ENCODE measurements at places on chromosomes 4 and X. TPM values are rescaled to one million over a fixed set of nuclear protein-coding genes. Genes with fewer than 3 reads are reported as not detected.

DNA sequence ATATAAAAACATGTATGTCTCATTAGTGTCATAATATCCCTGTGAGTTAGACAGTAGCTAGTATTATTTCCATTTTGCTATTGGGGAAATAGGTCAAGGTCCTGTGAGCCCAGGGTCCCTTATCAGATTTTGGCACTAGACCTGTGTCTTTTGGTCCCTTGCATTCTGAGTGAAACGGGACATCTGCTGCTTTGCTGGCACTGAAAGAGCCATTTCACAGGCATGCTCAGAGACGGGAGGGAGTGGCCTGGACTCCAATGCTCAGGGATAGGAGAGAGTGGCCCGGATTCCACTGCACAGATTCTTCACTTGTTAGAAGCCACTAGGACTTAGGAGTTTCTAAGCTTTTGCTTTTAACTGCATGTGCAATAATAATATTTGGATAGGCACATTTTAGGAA, 177.2 kb downstream of the TSPAN5 start:
- no peak overlapping the region for H3K4me3 ChIP-seq
- no peaks in the 10 kb centered on the region for H3K27me3 ChIP-seq
- peaks cover 46% of the 10 kb centered on the region for H3K4me1 ChIP-seq
- H3K27ac ChIP-seq: peak overlapping the region; percentile 69
- peaks cover 10% of the 10 kb centered on the region for H3K36me3 ChIP-seq

- H3K36me3 ChIP-seq: no peaks in the 10 kb centered on the region
- no peak overlapping the region for H3K27ac ChIP-seq
- H3K4me1 ChIP-seq: peaks cover 25% of the 10 kb centered on the region
- H3K27me3 ChIP-seq: no peaks in the 10 kb centered on the region
These were observed 14.0 kb upstream of the ARHGAP10 start for GRCh38 chr4:147717878-147718277.

DNA sequence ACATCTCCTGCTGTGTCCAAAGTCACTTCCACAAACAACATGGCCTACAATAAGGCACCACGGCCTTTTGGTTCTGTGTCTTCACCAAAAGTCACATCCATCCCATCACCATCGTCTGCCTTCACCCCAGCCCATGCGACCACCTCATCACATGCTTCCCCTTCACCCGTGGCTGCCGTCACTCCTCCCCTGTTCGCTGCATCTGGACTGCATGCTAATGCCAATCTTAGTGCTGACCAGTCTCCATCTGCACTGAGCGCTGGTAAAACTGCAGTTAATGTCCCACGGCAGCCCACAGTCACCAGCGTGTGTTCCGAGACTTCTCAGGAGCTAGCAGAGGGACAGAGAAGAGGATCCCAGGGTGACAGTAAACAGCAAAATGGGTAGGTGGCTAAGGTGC, 123.9 kb downstream of the PDLIM5 start:
- H3K27me3 ChIP-seq: no peaks in the 10 kb centered on the region
- peaks cover 9% of the 10 kb centered on the region for H3K36me3 ChIP-seq
- peak overlapping the region; percentile 42 for H3K27ac ChIP-seq
- no peak for DNase-seq

- H3K27me3 ChIP-seq: peaks cover 1% of the 10 kb centered on the region
- H3K27ac ChIP-seq: peak overlapping the region; percentile 89
- peak overlapping the region; percentile 82 for H3K4me3 ChIP-seq
- peak; percentile 95 for DNase-seq
- H3K36me3 ChIP-seq: no peaks in the 10 kb centered on the region
These were observed 29.0 kb downstream of the ERVMER34-1 start for GRCh38 chr4:52721968-52722815.

DNA sequence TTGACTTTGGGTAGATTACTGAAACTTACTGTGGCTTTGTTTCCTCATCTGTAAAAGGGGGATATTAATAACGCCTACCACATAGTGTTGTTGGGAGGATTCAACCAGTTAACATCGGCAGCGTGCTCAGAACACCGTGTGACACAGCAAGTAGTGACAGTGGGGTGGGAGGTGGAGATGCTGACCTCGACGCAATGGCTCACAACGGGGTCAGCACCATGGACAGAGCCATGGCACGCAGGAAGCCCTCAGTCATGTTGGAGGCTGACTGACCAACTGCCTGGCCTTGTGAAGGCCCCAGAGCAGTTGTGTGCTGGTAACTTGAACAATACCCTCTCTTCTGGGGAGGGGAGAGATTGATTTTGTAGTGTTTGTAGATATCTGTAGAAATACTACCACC, 93.2 kb downstream of the WFS1 start:
- no peaks in the 10 kb centered on the region for H3K4me1 ChIP-seq
- H3K4me3 ChIP-seq: no peak overlapping the region
- no peaks in the 10 kb centered on the region for H3K36me3 ChIP-seq
- H3K27ac ChIP-seq: no peak overlapping the region

DNA sequence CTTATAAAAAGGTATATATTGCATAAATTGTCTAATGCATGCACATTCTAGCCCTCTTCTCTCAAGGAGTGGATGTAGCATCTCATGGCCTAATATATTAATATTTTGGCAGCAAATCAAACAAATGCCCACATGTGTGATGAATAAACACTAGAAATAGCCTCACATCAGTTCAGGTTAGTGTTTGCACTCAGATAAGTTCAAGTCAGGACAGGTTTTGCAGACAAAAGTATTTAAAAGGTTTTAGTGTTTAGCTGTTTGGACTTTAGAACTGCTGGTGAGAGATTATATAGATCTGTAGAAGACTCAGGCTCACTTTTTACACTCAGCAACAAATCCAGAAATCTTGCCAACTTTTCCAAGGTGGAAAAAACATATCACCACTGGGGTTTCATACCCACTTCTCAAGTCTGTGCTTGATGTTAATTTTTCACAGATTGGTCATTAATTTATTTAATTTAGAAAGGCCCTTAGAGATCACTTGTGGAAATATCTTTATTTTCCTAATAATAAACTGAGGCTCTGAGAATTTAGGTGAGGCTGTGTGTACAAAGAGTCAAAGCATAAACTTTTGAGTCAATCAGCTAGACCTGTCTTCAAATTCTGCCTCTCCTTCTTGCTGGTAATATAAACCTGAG, 362.6 kb downstream of the GASK1B start:
- no peak for DNase-seq
- no peak overlapping the region for H3K4me3 ChIP-seq
- H3K27me3 ChIP-seq: no peaks in the 10 kb centered on the region
- H3K27ac ChIP-seq: no peak overlapping the region
- H3K4me1 ChIP-seq: peaks cover 14% of the 10 kb centered on the region

DNA sequence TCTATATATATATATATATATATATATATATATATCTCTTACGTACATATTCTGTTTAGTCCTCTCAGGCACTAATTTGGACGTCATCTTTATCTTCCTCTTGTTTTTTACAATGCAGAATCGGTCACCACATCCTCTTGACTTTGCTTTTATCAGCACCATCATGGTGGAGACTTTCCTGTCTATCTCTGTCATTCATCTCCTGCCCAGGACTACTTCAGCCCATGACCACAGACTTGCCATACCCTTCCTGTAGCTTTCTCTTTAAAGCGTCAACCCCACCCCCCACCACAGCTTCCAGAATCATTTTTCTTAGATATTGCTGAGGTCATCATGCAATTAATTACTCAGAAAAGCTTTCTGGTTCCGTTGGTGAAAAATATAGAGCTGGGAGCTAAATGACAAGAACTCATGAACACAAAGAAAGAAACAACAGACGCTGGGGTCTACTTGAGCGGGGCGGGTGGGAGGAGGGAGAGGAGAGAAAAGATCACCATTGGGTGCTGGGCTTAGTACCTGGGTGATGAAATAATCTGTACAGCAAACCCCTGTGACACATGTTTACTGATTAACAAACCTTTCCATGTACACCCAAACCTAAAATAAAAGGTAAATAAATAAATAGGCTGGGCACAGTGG, 30.5 kb upstream of the PRKX start:
- H3K4me1 ChIP-seq: no peaks in the 10 kb centered on the region
- H3K27me3 ChIP-seq: peaks cover 17% of the 10 kb centered on the region
- no peak for DNase-seq
- peaks cover 3% of the 10 kb centered on the region for H3K36me3 ChIP-seq
- H3K27ac ChIP-seq: no peak overlapping the region

GRCh38 chrX:153886915-153887314, 942 bp upstream of the L1CAM start:
- H3K4me3 ChIP-seq: no peak overlapping the region
- no peaks in the 10 kb centered on the region for H3K4me1 ChIP-seq
- peaks cover 5% of the 10 kb centered on the region for H3K27me3 ChIP-seq
- no peak overlapping the region for H3K27ac ChIP-seq
- no peaks in the 10 kb centered on the region for H3K36me3 ChIP-seq

DNA sequence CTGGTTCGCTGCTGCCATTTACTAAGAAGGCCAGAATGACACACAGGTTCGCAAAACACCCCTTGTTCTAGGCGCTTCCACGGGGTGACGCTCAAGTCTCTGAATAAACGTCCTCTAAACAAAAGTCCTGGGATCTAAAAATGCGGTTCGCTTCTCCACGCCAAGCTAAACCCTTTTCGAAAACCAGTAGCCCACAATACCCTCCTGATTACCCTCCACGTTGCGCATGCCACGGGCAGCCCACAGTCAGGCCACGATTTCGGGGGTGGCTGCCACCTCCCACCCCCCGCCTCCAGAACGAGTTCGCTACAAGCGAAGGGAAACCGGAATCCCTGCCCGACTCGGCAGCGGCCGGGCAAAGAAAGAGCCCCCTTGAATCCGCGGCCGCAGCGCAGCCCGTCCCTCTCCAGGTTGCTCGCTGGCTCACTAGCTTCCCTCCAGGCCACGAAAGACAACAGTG, 423 bp downstream of the RPL39 start:
- H3K27ac ChIP-seq: peak overlapping the region; percentile 96
- peaks cover 5% of the 10 kb centered on the region for H3K36me3 ChIP-seq
- H3K27me3 ChIP-seq: no peaks in the 10 kb centered on the region
- peak overlapping the region; percentile 89 for H3K4me3 ChIP-seq
- no peak for DNase-seq

DNA sequence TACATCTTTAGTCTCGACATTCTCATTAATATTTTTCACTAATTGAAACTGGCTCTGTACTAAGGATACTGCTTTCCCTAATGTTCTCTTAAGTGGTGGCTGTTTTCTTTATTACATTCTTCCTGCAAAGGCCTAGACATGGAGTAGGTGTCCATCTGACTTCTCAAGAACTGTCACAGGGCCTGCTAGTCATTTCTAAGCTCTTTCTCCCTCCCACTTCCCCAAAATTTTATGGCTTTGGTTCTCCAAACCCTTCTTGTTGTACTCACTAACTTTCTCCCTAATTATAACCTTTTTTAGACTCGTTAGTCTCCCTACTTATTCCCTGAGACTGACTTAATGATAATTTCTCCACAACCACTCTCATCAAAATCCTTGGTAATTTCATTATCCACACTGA, 133.3 kb downstream of the SPOCK3 start:
- H3K27me3 ChIP-seq: peaks cover 3% of the 10 kb centered on the region
- H3K4me1 ChIP-seq: no peaks in the 10 kb centered on the region
- H3K4me3 ChIP-seq: no peak overlapping the region
- DNase-seq: no peak

- no peak for DNase-seq
- no peaks in the 10 kb centered on the region for H3K36me3 ChIP-seq
- no peak overlapping the region for H3K27ac ChIP-seq
- no peak overlapping the region for H3K4me3 ChIP-seq
- no peaks in the 10 kb centered on the region for H3K4me1 ChIP-seq
- H3K27me3 ChIP-seq: peaks cover 8% of the 10 kb centered on the region
These were observed 118.6 kb upstream of the TAPT1 start for GRCh38 chr4:16344853-16345252.

DNA sequence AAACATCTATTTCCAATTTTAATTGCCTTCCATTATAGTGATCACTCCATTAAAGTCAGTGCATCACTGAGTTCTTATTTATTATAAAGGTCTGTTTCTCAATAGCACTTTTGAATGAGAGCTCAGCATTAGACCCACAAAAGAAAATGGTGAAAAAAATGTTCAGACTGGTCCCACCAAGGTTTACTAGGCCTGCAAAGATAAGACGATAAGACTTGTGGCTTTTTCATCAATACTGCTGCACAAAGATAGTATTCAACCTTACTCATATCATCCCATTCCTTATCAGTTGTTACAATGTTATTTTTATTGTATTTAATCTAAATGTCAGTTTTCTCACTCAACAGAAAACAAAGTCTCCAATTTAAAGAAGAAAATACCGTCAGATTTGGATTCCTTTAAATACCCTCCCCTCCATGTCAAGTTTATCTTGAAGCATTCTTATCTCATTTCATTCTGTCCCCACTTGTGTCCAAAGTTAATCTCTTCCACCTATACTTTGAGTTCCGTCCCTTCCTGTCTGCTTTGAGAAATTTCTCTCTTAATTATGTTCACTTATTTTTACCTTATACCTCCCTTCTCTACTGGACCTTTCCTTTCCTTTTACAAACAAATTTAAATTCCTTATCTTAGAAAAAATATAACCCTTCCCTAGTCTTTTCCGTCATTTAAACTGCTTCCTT, 140.0 kb downstream of the GASK1B start:
- H3K4me3 ChIP-seq: peak overlapping the region; percentile 7
- H3K36me3 ChIP-seq: peaks cover 11% of the 10 kb centered on the region
- DNase-seq: no peak
- peak overlapping the region; percentile 83 for H3K27ac ChIP-seq
- H3K4me1 ChIP-seq: peaks cover 16% of the 10 kb centered on the region
- no peaks in the 10 kb centered on the region for H3K27me3 ChIP-seq

DNA sequence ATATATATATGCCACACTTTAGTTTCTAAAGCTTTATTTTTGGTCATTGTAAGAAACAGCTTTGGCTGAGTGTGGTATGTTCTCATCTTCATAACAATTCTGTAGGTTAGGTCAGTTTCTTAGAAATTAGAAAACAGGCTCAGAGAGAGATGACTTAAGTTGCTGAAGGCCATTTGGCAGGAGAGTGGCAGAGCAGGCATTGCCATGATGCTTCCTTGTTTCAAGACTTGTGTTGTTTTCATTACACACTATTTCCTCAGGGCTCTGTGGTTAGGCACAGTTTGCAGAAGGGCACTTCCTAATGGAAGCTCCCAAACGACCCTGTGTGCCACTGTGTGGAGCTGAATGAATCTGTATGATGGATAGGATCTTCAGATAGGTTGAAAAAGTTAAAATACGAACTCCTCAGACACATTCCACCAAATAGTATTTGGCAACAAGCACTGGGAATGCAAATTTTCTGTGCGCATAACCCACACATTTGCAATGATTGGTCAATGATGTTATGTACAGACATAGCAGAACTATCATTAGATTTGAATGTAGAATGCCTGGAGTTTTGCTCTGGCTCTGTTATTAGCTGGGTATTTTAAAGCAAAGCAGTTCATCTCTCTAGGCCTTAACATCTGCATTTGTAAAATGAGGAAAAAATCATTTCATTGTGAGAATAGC, 274.3 kb upstream of the HS3ST1 start:
- no peak for DNase-seq
- H3K27me3 ChIP-seq: no peaks in the 10 kb centered on the region
- peaks cover 31% of the 10 kb centered on the region for H3K4me1 ChIP-seq
- H3K36me3 ChIP-seq: no peaks in the 10 kb centered on the region
- no peak overlapping the region for H3K27ac ChIP-seq

- no peaks in the 10 kb centered on the region for H3K4me1 ChIP-seq
- DNase-seq: no peak
- peak overlapping the region; percentile 51 for H3K4me3 ChIP-seq
- no peak overlapping the region for H3K27ac ChIP-seq
- no peaks in the 10 kb centered on the region for H3K36me3 ChIP-seq
These were observed 513 bp downstream of the NHSL2 start for GRCh38 chrX:71910986-71911730.

The PNMA6A gene
- total RNA-seq: 0.97 TPM

The IL15 gene
- total RNA-seq: 1.3 TPM

The VCX3A gene
- total RNA-seq: not detected

The PASD1 gene
- total RNA-seq: not detected

The EREG gene
- total RNA-seq: not detected

The SMC1A gene
- 44.4 TPM for total RNA-seq

The TMPRSS11B gene
- total RNA-seq: not detected

The CT45A3 gene
- total RNA-seq: not detected

The GABRG1 gene
- total RNA-seq: not detected

The SPP1 gene
- total RNA-seq: 16.0 TPM
